ENCODE measurements at places on chromosomes 16 and 17.

- DNase-seq = no peak
Observed at GRCh38 chr17:80730739-80731138, 186.1 kb downstream of the RPTOR start.

DNA sequence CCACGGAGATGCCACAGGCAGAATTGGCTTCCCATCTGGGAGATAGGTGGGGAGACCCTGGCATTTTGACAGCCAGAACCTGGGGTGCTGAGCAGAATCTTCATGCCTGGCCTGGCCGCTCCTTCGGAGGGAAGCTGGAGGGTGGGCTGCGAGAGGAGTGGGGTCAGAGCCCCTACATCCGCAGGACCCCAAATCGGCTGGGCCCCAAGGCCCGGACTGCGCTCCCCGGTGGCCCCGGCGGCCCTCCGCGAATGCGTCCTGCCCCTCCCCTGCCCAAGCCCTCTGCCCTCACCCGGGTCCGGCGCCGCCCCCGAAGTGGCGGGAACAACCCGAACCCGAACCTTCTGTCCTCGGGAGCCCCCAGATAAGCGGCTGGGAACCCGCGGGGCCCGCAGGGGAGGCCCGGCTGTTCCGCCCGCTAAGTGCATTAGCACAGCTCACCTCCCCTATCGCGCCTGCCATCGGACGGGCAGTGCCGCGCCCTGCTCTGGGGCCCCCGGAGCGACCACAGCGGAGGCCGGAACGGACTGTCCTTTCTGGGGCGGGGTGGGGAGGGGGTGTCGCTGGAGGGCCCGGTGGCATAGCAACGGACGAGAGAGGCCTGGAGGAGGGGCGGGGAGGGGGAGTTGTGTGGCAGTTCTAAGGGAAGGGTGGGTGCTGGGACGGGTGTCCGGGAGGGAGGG lies 850 bp upstream of the PNMT start:
- no peak for DNase-seq

- no peak for DNase-seq
Observed at GRCh38 chr16:52740766-52741165, 193.8 kb upstream of the TOX3 start.

- DNase-seq = peak; percentile 29
Observed at GRCh38 chr17:5513628-5514027, 27.3 kb downstream of the MIS12 start.

DNA sequence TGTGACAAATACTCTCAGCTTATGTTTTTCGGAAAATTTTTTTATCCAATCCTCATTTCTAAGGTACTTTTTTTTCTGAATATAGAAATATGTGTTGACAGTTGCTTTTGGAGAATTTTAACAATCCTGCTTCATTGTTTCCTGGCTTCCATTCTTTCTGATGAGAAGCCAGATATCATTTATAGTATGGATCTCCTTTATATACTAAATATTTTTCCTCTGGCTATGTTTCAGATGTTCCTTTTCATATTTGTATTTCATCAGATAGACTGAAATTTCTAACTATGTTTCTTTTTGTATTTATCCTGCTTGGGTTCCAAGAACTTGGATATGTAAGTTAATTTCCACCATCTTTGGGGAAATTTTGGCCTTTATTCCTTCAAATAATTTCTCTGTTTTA lies 138.9 kb upstream of the CDH11 start:
- no peak for DNase-seq

- DNase-seq = peak; percentile 73
Observed at GRCh38 chr17:70137451-70138230, 31.7 kb upstream of the KCNJ2 start.

GRCh38 chr17:82370471-82371332 lies 863 bp upstream of the UTS2R start:
- DNase-seq = peak; percentile 26

DNA sequence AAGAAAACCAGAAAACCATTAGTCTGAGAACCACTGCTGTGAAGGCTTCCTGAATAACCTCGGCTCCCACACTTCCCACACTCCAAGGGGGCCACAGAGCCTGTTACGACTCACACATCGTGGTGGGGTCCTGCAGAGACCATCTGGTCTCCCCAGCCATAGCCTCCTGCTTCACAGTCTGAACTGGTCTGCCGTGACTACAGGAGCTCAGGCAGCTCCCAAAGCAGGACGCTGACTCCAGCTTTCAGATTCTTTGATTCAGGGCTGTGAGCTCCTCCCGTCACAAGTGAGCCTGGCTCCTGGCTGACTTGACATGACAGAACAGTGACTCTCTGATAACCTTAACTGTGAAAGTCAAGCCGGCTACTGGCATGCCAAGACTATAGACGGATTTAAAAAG lies 37.8 kb downstream of the CYB5D2 start:
- DNase-seq = no peak

- DNase-seq = no peak
Observed at GRCh38 chr17:80360396-80360795, 54.6 kb upstream of the ENDOV start.

- no peak for DNase-seq
Observed at GRCh38 chr16:57781349-57781740, 20.9 kb downstream of the KIFC3 start.

DNA sequence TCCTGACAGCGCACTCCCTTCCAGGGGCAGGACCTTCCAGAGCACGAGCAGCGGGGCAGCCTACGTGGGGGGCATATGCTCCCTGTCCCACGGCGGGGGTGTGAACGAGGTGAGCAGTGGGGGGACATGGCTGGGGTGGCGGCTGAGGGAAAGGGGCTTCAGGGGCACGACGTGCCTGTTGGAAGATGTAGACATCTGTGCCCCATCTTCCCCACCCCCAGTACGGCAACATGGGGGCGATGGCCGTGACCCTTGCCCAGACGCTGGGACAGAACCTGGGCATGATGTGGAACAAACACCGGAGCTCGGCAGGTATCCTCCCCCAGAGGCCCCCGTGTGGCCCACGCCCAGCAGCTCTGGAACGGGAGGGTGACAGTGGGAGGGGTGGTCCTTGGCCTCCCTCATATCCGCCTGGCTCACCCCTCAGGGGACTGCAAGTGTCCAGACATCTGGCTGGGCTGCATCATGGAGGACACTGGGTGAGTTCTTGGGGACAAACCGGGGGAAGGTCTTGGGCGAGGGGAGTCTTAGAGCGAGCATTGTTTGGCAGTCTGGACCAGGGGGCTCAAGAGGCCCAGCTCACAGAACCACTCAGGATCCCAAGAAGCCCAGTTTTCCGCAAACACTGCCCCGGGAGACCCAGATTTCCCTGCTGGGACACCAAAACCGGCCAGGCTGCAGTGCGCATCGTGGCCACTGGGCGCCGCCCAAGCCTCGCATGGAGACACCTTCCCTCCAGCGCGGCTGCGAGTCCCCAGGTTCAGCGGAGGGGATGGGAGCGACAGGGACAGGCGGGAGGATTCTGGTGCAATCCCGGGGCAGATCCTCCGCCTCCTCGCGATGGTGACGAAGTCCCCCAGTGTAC lies 15.7 kb downstream of the ADAM11 start:
- DNase-seq = peak; percentile 68

DNA sequence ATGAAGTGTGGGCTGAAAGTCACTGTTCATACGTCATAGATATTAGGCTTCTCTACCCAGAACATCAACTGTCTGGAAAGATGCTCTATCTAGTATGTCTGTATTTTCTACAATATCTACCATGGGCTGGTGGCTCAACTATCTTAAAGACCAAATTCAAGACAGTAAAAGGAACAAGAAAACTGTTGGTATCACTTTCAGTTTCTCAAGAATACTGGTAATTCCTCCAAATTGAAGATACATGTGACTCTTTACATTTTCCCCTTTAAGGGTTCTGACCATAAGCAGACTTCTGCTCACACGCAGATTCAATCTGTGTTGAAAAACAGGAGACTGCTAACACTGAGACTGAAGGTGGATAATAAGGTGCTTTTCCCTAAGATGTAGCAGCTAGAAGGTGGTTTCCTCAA lies 24.2 kb downstream of the XPO6 start:
- no peak for DNase-seq

DNA sequence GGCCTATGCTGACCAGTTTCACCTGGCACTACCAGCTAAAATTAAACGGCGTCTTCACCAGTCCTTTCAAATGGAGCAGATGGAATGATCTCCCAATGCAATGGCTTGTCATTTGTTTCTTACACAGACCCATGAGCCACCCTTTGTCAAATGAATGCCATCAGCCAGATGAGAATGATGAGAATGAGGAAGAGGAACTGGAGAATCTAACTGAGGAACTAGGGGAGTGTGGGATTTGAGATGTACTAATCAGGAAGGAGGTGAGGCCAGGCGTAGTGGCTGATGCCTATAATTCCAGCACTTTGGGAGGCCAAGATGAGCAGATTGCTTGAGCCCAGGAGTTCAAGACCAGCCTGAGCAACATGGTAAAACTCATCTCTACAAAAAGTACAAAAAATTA lies 116.4 kb downstream of the HS3ST3A1 start:
- no peak for DNase-seq

GRCh38 chr16:63283721-63284120 lies 1247.5 kb upstream of the CDH8 start:
- DNase-seq = no peak

DNA sequence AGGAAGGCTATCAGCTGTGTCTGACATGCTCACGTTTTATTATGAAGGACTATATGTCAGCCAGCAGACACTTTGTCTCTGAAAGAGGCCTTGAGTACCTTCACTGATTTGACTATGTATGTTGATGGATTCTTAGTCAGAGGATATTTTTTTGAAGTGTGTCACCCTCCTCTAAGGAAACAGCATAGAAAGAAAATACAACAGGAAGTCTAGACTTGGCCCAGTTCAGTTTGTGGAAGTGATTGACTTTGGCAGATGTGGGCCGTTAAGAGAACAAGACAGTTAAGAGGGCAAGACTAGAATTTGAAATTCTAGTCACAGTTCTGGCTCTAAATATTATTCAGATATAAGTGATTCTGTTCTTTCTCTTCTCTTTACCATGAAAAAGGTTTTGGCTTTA lies 471.5 kb downstream of the CDH8 start:
- DNase-seq = no peak

DNA sequence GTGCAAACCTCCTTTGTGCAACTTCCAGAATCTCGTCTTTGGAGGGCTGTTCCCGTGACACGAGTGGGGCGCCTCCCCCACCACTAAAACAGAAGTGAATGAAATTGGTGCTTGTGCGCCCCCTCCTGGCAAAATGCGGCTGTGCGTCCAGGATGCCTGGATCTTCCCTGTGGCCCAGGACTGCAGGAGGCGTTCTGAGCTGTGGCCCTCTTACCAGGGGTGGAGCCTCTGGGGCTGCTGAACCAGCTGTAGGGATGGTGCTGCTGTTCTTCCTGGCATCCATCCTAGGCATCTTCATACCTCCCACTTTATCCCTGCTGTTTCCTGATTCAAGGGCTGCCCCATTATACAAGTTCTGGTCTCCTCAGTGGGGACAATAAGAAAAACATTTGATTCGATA lies 18.5 kb upstream of the NAGLU start:
- DNase-seq = peak; percentile 91

GRCh38 chr17:80212962-80213642 lies 7.0 kb downstream of the SGSH start:
- no peak for DNase-seq

GRCh38 chr17:40443988-40444899 lies 994 bp downstream of the IGFBP4 start:
- DNase-seq = no peak

DNA sequence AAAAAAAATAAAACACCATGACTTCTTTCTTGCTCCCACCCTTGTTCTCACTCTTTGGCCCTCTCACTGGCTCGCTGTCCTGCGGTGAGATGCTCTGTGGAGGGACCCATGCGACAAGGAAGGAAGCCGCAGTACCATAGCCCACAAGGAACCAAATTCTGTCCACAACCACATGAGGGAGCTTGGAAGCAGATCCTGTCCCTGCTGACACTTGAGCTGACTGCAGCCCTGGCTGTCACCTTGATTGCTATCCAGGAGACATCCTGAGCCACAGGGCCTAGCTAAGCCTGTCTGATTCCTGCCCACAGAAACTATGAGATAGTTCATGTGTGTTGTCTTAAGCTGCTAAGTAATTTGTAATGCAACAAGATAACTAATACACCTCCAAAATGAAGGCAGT lies 4.8 kb upstream of the MT2A start:
- DNase-seq = peak; percentile 64

- peak; percentile 86 for DNase-seq
Observed at GRCh38 chr16:85004587-85005205, 6.6 kb downstream of the ZDHHC7 start.

GRCh38 chr17:29292992-29293889 lies 707 bp downstream of the NUFIP2 start:
- DNase-seq = peak; percentile 49

DNA sequence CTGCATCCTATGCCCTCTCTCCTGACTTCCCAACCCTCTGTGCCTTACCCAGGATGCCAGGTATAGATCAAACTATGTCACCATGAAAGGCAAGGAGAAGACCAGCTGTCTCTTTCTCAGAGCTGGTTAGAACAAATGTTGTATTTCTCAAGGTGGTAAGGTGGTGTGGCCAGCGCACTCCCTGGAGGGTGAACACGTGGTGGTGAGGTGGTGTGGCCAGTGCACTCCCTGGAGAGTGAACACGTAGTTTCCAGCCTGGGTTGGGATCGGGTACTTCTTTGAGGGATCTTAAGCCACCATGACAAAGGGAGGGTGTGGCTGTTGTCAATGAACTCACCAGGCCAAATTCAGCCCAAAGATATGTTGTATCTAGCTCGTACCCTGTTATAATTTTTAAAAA lies 26.8 kb downstream of the KATNIP start:
- no peak for DNase-seq

- DNase-seq = no peak
Observed at GRCh38 chr17:75001915-75002843, 10.3 kb upstream of the MRPL58 start.

DNA sequence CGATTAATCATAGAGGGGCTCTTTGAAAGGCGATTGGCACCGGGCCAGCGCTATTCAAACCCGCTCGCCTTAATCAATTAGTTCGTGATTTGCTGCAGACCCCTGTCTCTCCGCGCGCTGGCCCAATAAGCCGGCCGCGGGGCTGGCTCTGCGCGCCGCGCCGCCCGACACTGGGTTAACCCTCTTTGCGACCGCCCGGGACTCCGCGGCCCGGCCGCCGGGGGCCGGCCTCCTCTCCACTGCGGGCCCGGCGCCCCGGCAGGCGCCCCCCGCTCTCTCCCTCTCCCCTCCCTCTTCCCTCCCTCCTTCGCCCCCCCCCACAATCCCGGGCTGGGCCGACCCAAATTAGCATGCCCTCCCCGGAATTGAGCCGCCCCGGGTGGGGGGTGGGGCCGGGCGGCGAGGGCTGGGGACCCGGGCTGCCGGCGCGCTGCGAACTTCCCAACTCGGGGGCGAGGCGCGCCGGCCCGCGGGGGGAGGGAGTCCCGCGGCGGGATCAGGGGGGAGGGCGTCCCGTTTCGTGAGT lies 428 bp upstream of the SALL1 start:
- DNase-seq = peak; percentile 82

- DNase-seq = no peak
Observed at GRCh38 chr17:8287651-8288335, 677 bp upstream of the RANGRF start.
